ENCODE measurements at places on chromosomes 6 and 20.
A peak's percentile ranks its signal among the peaks of the same experiment; 100 is the strongest.

DNA sequence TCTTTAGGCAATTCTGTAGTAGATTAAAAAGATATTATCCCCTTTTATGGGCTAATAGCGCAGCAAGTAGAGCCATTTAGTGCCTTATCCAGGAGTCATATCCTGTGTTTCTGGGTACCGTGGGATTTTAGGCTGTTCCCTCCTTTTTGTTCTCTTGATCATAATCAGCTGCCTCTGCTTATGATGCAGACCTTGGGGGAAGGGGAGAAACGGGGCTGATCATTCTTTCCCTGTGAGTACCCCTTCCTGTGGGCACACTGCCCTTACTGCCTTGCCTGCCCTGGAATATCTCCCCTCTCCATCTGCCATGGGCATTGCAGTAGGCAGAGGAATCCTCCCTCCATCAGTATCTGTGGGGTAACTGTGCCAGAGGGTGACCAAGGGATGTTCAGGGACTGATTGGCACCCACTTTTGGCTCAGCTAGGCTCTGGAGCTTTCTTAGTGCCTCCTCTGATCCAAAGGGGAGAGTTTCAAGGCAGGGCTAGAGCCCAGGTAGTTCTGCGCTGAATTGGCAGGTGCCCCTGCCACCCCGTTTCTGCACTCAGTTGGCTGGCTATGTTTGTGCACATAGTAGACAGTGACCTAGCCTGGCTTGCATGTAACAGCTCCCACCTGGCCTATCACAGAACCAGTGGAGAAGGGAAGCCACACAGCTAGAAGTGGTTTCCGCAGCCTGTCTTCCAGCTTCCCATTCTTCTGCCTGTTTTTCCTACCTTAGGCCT, 103.3 kb downstream of the FIG4 start:
- no peak for DNase-seq

DNA sequence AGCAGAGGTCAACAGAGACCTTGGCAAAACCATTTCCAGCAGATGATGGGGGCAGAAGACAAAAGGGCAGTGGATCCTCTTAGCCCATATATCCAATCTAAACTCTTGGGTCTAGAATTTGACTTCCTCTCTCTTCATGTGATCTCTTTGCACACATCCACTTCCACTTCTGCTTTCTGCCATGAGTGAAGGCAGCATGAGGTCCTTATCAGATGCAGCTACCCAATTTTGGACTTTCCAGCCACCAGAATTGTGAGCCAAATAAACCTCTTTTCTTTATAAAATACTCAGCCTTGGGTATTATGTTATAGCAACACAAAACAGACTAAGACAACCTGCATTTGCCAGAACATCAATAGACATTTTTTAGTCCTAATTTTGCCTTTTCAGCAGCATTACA, 191.6 kb downstream of the ADAT2 start:
- no peak for DNase-seq

- DNase-seq, result no peak
These were observed 24.2 kb downstream of the MANBAL start for GRCh38 chr20:37313546-37314091.

DNA sequence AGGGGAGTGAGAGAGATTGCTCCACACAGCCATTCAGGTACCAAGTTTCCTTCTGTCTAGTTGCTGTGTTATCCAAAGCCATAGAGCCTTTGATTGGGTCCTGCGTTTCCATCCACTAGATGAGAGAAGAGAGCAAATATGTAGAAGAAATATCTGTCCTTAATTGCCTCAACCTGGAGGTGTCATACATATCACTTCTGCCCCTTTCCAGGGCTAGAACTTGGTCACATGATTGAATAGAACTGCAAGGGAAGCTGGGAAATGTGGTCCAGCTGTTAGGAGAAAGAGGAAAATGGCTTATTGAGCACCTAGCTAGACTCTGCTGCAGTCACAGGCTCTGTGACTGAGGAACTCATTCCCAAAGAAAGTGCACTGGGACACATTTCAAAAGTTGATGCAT, 115.6 kb upstream of the JAG1 start:
- DNase-seq, result no peak

GRCh38 chr6:168162366-168162765, 83.4 kb upstream of the FRMD1 start:
- DNase-seq, result no peak

GRCh38 chr6:146240322-146240721, 211.5 kb downstream of the GRM1 start:
- no peak for DNase-seq

GRCh38 chr6:49855221-49855620, 11.1 kb downstream of the CRISP1 start:
- DNase-seq, result no peak

- DNase-seq, result no peak
These were observed 22.8 kb upstream of the OCSTAMP start for GRCh38 chr20:46573234-46573633.

DNA sequence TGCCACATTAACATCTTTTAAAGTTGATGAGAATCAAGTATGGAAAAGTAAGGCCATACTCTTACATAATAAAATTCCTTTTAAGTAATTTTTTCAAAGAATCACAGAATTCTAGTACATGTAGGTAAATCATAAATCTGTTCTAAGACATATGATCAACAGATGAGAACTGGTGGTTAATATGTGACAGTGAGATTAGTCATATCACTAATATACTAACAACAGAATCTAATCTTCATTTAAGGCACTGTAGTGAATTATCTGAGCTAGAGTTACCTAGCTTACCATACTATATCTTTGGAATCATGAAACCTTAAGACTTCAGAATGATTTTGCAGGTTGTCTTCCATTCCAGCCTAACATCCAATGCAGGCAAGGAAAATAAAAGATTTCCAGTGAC, 11.6 kb downstream of the PLN start:
- no peak for DNase-seq

- DNase-seq, result no peak
These were observed 92.6 kb upstream of the SLC22A23 start for GRCh38 chr6:3549314-3549940.

DNA sequence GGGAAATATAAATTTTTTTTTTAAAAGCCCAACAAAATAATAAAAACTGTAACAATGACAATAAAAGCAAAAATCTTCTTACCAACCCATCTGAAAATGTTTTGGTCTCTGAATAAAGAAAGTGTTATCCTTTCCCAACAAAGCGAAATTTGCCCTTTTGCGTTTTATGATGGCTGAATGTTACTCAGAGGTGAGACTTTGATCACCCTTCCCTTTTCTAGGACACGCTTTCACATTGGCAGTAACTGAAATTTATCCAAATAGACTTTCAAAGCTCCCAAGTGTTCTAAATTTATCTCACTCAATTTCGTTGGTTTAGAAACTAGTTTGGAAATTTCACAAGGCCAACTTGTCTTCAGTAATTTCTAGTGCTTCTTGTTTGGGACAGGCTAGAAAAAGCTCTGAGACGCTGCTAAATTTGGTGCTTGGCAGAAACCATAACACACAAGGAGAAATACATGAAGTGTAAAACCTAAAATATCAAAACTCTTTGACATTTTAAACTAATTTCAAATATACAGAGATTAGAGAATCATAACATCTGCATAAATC, 354.5 kb upstream of the CITED2 start:
- DNase-seq, result no peak

- no peak for DNase-seq
These were observed 21.6 kb downstream of the STX7 start for GRCh38 chr6:132491303-132491702.

DNA sequence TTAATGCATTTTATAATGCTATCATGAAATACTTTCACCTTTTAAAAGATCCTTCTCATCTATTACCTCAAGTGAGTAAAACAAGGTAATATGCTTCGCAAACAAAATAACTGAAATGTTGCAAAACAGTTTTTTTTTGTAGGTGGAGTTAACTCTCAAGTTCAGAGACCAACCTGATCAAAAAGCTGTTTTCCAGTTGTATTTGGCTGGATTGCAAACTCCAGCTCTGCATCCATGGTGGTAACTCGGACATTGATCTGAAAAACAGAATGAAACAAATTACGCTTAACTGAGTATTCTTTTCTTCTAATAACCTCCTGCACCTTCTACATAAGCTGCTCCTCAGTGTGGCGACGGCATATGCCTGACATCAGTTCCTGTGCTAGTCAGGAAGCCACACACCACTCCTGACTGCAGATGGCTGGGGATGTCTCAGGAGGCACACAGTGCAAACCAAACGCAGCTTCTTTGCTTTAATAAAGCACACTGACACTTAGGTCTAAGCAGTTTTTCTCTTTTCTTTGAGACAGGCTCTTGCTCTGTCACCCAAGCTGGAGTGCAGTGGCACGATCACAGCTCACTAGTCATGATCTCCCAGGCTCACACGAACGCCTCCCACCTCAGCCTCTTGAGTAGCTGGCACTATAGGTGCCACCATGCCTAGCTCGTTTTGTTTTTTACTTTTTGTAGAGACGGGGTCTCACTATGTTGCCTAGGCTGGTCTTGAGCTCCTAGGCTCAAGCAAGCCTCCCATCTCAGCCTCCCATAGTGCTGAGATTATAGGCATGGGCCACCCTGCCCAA, 29.9 kb downstream of the EZR start:
- DNase-seq, result no peak

DNA sequence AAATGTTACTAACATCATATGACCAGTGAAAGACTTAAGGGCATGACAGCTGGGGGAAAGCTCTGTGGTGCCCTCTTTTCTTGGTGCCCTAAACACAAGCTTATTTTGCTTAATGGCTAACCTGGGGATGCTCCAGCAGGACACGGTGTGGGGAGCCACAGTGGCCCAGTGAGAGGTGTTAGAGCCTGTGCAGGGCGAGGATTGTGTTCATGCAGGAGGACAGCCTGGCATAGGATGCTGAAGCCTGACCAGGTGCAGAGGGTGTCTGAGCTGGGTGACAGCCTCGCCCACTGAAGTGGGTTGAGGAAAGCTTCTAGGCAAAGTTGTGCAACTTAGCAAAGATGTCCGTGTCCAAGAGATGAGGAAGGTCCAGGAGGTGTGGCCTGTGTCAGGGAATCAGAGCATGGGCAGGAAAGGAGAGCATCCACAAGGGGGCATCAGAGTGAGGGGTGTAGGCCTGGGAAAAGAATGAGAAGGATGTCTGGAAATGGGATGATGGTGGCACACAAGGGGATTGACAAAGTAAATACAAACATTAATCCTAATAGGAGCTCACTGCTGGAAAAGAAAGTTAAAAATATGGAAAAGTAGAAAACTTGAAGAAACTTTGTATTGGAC, 33.9 kb downstream of the SLC17A4 start:
- peak; percentile 23 for DNase-seq

GRCh38 chr6:7505189-7505699, 36.2 kb upstream of the DSP start:
- no peak for DNase-seq

GRCh38 chr6:100257793-100258395, 206.8 kb downstream of the SIM1 start:
- no peak for DNase-seq

DNA sequence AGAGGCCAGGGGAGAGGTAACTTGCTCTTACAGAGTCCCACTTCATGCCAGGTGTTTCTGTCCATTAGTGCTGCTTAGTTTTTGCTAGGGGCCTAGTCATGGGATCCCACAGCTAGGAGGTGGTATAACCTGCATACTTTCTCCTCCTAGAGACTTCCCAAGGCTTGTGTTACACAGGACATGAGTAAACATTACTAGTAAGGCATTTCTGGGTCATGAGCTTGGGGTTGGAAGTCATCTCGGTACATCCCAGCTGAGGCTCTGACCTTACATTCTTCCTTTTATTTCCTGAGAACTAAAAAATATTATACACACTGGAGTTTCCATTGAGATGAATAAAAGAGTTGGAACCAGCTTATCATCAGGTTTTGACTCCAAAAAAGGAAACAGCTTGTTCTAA, 20.9 kb upstream of the PNPLA1 start:
- no peak for DNase-seq

DNA sequence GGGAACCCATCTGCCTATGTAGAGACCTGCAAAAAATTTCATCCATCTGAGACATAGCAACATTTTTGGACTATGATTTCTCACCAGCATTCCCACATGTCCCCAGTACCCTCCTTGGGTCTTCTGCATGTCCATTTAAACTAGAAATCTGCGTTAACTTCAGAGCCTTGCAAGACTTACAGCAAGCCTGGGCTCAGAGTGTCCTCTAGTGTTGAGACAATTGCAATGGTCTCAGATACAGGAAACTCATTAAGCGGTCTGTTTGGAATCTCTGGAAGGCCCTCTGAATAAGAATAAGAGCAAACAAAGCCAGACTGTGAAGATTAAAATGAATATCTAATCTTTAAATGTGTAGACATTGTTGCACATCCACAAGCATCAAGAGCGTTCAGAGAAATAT, 20.5 kb upstream of the PI3 start:
- no peak for DNase-seq

GRCh38 chr6:163095401-163095800, 319.1 kb upstream of the QKI start:
- DNase-seq, result no peak

DNA sequence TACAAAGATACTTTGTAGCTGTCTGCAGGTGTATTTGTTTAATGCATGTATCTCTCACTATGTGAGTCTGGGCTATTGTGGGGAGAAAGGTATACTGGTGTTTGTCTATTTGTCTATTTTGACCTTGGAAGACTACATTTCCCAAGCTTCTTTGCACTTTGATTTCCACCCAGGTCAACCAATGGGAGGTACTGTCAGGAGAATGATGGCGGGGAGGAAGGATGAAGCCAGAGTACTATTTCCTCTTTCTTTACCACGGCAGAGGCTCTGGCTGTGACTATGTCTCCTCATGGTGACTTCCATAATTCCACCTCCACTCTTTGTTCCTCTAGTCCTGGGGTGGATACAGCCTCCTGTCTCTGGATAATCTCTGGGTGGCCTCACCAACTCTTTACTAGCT, 23.1 kb downstream of the LBP start:
- no peak for DNase-seq

- no peak for DNase-seq
These were observed 38.0 kb upstream of the EEF1A1 start for GRCh38 chr6:73558624-73559398.

GRCh38 chr6:446418-447366, 55.1 kb downstream of the IRF4 start:
- peak; percentile 79 for DNase-seq

DNA sequence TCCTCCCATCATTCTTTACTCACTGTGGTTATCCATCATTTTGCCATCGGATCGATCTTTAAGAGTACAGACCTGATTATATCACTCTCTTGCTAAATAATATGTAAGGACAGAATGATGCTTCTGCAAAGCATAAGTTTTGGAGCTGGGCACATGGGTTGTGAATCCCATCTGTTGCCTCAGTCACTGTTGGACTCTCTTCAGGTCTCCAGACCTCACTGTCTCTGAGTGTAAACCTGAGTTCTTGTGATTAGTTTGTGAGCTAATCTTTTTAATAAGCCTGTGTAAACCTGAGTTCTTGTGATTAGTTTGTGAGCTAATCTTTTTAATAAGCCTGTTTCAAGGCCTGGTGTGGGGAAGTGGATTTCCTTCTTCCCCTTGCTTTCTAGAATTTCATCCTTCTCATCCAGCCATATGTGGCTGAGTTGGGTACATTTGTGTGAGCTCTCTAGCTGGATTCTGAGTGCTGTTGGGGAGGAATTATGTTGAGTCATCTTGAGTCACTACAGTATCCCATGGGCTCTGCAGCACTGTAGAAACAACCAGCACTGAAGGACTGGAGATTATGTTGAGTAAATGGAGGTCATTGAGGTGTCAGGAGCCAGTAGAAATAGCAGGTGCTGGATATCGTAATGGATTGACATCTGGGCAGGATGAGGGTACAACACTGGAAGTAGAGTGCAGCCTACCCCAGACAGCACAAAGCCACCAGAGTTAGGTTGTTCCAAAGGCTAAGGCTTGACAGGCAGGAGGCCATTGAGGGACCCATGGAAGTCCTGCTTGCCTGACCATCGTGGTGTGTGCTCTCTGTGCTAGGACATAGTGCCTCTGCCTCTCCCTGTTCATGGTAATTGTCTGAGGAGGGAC, 52.4 kb downstream of the SCAND1 start:
- DNase-seq, result no peak

Measured in activated CD4-positive, alpha-beta T cell treated with anti-CD3 and anti-CD28 coated beads, Interleukin-2, amount 50 U/mL, for 24 hours (primary cell).